ENCODE measurements at places on chromosomes 13 and 19. TPM values are rescaled to one million over a fixed set of nuclear protein-coding genes. Genes with fewer than 3 reads are reported as not detected.

The SMAD9 gene
- total RNA-seq: 7.4 TPM

The KLK4 gene
- not detected for total RNA-seq

The GRIN3B gene
- 0.14 TPM for total RNA-seq

The NECTIN2 gene
- 61.3 TPM for total RNA-seq

The ZMYM5 gene
- total RNA-seq: 12.8 TPM

The ZNF419 gene
- total RNA-seq: 11.0 TPM

The KIR2DL1 gene
- not detected for total RNA-seq

The PLVAP gene
- total RNA-seq: not detected

The ATP12A gene
- total RNA-seq: not detected

The ATP7B gene
- 2.3 TPM for total RNA-seq

The TBCB gene
- total RNA-seq: 196 TPM

The NKG7 gene
- not detected for total RNA-seq

The TBXA2R gene
- 0.92 TPM for total RNA-seq

The SBK2 gene
- not detected for total RNA-seq

Data from smooth muscle cell of bladder (primary cell).